DMS79 treated with DMSO at 0.1 percent for 48 hours (cell line): ENCODE measurements at places on chromosomes 2 and 18.

- no peak for DNase-seq
Measured at GRCh38 chr18:64416990-64417389, 268.1 kb upstream of the LINC00305 start.

DNA sequence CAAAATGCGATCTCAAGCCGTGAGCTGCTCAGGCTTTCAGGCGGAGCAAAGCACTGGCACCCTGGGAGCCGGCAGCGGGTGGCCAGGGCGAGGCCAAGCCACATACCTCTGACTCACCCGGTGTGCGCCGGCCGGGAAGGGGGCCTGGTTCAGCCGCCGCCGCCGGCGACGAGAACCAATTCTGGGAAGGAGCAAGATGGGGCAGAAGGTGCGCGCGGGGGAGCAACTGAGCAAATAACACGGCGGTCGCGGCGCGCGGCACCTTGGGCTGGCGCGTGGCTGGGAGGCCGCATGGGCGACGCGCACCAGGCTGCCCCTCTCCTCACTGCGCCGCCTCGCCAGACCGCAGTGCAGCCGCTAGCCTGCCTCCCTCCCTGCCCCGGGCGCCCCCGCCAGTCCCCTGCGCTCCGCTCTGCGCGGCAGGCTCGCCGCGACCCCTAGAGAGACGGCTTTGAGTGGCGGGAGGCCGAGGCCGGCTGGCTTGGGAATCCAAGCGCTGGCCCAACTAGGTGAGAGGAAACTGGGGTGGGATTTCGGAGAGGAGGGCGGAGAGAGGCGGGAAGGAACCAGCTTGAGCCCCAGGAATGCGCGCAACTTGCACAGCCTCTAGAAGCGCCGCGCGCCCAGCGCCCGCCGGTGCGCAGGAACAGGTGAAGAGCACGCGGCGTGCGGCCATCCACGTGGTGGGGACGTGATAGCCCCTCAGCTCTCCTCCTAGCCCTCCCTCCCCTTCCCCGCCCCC, 3.2 kb downstream of the NRP2 start:
- peak; percentile 70 for DNase-seq

DNA sequence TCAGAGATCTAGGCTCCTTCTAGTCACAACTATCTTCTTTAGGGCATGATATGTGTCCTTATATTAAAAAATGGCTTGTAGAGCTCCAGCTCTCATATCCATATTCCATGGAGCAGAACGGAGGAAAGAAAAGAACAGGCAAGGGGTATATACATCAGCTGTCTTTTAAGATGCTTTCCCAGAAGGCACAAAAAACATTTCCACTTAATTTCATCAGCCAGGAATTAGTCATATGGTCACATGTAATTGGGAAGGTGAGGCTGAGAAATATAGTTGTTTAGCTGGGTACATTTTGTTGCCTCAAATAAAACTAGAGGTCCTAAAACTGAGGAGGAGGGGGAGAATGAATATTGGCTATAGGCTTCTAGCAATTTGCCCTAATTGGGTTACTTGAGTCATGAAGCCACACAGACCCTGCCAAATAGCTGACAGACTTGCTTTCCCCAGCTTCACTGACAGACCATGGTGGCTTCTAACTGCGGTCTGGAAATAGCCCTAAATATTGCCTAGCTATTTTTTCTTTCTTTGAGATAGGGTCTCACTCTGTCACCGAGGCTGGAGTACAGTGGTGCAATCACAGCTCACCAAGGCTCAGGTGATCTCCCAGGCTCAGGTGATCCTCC, 20.0 kb downstream of the MAIP1 start:
- DNase-seq = no peak

DNA sequence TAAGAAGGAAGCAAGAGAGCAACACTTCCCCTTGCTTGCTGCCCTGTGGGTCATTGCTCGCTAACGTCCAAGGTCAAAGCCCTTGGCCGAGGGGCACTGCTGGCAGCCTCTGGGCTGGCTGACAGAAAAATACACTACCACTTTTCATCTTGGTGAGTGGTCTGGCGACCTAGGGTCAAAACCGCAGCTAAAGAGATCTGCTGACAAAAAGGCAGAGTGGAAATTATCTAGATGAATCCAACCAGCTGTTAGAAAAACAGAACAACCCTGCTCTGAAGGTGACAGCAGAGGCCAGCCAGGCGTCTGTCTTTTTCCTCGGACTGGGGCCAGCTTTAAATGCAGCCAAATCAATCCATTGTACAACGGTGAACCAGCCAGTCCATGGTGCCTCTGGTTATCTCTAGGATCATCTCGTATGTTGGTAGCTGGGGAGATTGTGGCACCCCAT, 92.6 kb downstream of the CD8B2 start:
- no peak for DNase-seq

DNA sequence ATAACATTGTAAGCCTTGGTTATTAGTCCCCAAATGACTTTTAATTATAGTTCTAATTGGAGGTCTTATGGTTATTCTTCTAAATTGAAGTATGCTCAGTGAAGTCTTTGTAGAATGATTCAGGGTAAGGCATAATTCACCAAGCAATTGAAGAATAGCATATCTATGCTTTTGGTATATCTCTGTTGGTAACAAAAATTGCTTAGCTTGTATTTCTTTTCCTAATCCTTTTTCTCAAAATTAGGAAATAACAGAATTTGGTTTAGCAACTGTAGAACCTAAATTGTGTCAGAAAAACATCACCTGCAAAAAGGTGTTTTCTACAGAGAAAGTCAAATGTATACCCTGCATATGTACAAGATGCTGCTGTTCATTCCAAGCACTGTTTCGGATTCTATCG, 189.2 kb upstream of the EPHA4 start:
- no peak for DNase-seq

DNA sequence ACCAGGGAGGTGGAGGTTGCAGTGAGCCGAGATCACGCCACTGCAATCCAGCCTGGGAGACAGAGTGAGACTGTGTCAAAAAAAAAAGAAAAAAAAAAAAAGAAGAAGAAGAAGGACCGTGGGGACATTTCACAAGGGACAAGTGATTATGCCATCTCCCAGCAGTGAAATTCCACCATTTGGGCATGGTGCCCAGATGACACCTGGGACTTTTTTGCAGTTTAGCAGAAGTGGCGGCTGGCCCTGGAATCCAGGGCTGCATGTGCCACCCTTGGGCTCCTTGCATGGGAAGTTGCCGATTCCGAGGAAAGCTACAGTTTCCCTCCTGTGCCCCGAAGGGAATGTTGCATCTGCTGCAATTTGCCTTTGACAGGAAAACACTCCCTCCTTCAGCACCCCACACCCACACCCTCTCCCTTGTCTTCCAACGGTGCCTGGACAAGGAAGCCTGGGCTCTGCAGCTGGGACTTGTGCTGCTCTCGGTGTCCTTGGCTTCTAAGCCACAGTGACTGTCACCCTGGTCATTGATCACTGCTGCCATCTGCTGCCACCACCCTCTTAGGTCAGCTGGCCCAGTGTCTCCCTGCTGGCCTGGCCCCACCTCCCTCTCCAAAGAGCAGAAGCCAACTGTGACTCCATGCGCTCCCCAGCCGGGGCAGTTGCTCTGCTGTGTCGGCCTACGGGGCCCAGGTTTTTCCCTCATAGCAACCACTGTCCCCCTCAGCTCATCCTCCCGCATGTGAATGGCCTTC, 56.4 kb upstream of the LRRC30 start:
- no peak for DNase-seq

GRCh38 chr2:58918141-58918540, 677.0 kb upstream of the FANCL start:
- no peak for DNase-seq

DNA sequence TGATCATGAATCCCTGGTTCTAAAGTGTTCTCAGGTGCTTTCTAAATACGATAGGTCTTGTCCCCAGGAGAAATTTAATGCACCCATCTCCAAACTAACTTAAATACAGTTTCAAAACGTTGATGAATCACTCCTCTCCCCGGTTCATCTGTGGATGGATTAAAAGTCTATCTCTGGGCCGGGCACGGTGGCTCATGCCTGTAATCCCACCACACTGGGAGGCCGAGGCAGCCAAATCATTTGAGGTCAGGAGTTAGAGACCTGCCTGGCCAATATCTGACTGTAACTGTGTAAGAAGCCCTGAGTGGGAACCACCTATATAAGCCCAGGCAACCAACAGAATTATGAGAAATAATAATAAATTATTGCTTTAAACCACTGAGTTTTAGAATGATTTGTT, 78.7 kb downstream of the LONRF2 start:
- no peak for DNase-seq

GRCh38 chr2:241122376-241123002, 20.4 kb upstream of the MTERF4 start:
- no peak for DNase-seq

DNA sequence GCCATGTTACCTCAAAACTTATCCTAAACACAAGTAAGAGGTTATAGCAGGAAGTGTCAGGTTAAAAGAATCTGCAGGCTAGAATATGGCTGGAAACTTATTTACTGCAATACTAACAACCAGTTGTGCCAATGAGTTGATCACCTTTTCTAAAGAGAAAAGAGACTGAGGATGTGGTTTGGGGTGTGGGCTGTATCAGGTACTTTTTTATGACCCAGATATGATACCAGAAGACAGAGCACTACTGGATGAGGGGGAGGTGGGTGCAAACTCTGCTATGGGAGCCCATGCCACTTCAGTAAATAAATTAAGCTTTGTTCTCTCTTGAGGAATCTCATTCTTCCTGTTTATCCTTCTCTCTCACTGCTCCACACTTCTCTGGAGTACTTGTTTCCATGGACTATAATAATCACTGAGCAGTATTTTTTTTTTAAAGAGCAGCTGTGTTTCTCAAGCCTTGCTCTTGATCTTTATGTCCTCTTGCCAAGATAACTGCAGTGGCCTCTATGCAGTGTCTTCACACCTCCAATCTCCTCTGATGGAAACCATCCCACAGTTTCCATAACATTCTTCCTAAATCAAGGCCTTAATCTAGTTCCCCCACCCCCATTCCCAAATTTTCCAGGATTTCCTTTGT, 51.2 kb upstream of the NOSTRIN start:
- peak; percentile 47 for DNase-seq

- no peak for DNase-seq
Measured at GRCh38 chr2:161245261-161245553, 63.0 kb upstream of the PSMD14 start.

DNA sequence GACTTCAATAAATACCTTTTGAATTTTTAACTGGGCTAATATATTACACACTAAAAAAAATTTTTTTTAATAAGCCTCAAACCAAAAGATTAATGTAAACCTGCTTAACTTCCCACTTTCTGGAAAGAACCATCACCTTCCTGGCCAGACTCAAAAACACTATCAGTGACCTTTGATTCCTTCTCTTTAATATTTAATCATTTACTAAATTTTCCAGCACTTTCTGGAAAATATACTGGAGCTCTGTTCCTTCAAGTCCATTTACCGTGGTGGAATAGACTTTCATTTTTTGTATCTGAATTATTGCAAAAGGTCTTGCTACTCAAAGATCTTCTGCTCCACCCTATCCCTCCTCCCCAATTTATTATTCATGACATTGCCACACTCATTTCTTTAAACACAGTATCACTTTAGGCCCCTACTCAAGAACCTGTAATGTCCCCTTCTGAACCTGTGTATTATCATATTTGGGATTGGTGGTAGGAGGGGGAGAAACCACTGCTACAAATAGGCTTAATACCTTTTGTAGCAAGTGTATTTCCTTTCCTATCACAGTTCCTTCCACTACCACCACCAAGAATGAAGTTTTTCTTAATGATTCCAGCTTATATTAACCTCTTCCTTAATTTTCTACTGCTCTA, 7.4 kb downstream of the PPP4R3B start:
- DNase-seq = no peak

DNA sequence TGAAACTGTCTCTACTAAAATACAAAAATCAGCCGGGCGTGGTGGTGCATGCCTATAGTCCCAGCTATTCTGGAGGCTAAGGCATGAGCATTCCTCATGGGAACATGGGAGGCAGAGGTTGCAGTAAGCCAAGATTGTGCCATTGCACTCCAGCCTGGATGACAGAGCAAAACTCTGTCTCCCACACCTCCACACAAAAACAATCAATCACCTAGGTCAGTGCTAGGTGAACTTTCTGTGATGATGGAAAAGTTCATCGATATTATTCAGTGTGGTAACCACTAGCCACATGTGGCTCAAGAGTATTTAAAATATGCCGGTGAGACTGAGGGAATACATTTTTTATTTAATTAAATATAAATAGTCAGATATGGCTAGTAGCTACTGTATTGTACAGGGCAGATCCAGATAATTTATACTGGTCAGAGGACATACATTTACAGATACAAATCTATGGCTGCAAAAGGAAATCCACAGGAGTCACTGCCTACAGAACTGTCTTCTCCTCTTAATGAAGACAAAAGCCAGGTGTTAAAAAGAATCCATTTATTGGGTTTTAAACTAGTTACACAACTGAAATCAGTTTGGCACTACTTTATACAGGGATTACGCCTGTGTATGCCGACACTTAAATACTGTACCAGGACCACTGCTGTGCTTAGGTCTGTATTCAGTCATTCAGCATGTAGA, 3.9 kb upstream of the GPR75 start:
- DNase-seq = no peak
